CD4-positive, CD25-positive, alpha-beta regulatory T cell (primary cell): ENCODE measurements at places on chromosomes 2 and 18. TPM values are rescaled to one million over a fixed set of nuclear protein-coding genes. Genes with fewer than 3 reads are reported as not detected.

Gene GPC1
- 0.06 TPM for polyA plus RNA-seq

Gene KCNS3
- not detected for polyA plus RNA-seq

Gene TDRD15
- polyA plus RNA-seq: not detected

Gene SIX3
- not detected for polyA plus RNA-seq

Gene CHMP3
- 67.5 TPM for polyA plus RNA-seq

Gene NPHP1
- not detected for polyA plus RNA-seq

Gene ASB18
- polyA plus RNA-seq: not detected

Gene CIB4
- polyA plus RNA-seq: not detected

Gene DNAH7
- polyA plus RNA-seq: not detected

Gene ARHGEF4
- polyA plus RNA-seq: 0.22 TPM

Gene CPO
- polyA plus RNA-seq: not detected

Gene GPR35
- polyA plus RNA-seq: 0.56 TPM

Gene CXCR1
- polyA plus RNA-seq: 0.08 TPM

Gene IFT172
- 1.3 TPM for polyA plus RNA-seq

Gene SLC30A3
- polyA plus RNA-seq: 0.05 TPM

Gene SH2D6
- polyA plus RNA-seq: not detected
